ENCODE measurements at places on chromosomes 1 and 21.

DNA sequence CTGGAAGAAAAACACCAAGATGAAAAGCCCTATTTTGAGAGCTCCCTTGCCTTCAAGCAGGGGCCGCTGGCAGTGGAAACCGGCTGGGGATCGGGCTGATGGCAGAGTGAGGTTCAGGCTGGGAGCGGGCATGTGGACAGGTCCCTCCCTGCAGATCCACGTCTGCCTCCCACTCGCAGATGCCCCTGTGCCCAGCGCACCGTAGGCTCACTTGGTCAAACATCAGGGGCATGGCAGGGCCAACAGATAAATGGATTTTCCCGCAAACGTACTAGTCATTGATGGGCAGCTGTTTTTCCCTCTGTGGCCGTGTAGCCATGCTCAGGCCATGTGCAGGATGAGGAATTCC is 6.6 kb upstream of the C1orf174 start:
- no peak for DNase-seq

GRCh38 chr1:202283991-202284390 is 57.7 kb downstream of the UBE2T start:
- no peak for DNase-seq

DNA sequence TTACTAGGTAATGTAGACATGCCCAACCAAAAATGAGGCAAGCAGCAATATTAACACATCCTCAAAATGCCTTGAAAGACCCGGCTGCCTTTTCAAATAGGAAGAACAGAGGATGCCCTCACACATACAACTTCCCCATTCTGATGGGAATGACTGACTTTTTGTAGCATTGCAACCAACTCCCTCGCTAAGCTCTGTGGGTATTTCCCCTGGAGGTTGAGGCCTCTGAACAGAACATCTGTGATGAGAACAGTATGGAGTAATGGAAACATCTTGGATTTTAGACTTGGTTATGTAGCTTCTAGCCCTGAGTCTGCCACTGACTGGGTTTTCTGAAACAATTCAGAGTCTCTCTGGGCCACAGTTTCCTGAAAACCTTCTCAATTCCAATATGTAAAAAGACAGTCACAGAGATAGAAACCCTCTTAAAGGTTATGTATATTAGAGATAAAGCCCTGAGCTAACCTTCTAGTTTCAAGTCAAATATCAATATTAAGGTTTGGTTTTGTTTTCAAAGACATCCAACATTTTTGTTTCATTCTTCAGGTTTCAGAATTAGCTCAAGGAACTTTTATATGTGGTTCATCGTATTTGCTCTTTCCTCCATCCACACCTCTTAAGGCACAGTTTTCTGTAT is 311.5 kb downstream of the SETD4 start:
- DNase-seq, result no peak

DNA sequence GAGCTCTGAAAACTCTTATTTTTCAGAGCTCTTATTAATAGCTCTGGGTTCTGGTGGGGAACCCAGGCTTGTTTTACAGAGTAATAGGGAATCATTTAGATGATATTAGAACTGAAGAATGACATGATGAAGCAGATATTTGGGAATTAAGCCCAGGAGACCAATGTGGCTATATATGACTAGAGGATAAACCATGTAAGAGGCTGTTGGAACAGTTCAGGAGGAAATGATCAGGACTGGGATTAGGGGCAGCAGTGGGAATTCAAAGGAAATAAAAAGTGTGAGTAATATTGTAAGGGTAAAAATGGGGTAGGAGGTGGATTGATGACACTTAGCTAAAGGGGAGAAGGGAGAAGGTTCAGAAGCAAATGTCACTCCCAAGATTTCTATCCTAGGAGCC is 58.6 kb downstream of the GIPC2 start:
- no peak for DNase-seq

- DNase-seq, result no peak
These were observed 10.0 kb downstream of the URB2 start for GRCh38 chr1:229636042-229636441.

DNA sequence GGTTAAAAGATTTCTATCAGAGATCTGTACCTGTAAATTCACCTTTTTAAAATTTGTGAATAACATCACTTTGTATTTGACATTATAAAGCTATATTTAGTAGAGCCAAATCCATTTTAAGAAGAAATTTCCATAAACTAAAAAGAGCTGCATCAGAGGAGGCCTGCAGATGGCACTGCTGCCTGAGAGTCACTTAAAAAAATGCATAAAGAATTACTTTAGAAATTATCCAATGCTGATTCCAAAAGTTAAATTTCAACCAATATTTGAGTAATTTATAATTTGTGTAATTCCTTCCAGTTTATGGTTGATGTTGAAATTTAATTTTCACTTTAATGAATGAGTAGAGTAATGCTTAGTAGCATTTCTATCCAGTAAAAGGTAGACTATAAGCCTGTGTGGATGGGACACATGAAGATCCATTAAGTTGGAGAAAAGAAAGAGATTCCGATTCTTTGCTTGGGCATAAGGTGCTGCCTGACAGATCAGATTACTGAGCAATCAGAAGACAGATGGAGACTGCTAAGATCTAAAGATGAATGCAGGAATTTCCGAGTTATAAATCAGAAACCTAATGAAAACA is 20.7 kb upstream of the RPE65 start:
- DNase-seq, result peak; percentile 48

DNA sequence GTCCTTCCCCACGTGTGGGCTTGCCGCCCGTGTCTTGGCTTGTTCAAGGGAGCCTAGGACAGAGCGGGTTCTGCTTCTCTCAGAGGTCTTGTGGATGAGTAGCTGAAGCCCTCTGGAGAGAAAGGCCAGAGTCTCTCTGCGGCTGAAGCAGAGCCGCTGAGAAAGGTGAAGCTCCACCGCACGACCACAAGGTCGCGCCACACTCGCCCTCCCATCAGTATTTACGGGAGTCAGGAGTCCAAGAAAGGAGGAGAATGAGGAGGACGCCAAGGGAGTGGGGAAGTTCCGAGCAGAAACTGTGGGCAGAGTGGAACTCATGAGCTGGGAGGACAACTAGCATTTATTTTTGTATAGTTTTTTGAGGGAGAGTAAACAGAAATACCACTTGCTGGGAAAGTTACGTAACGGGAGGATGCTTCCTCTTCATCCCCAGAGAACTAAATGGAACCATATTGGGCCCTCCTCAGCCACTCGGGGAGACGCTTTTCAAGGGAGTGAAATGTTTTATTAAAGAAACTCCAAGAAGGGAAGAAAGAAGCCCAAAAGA is 51.6 kb upstream of the HAO2 start:
- DNase-seq, result no peak

DNA sequence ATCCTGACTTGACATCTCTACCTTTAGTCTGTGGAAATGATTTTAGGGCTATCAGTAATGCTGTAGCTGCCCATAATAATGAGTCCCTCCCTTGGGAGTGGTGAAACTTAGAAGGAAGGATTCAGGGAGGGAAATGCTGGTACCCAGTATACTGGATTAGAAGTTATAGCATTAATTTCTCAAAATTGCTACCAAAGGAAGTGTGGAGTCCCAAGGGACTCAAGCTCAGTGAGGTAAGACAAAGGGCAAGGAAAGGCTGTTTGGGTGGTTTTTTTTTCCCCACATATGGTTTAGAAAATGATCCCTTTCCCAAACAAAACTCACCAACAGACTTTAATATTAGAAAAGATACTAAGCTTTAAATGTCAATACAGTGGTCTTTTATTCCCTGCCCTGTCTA is 99.9 kb downstream of the CD247 start:
- no peak for DNase-seq

DNA sequence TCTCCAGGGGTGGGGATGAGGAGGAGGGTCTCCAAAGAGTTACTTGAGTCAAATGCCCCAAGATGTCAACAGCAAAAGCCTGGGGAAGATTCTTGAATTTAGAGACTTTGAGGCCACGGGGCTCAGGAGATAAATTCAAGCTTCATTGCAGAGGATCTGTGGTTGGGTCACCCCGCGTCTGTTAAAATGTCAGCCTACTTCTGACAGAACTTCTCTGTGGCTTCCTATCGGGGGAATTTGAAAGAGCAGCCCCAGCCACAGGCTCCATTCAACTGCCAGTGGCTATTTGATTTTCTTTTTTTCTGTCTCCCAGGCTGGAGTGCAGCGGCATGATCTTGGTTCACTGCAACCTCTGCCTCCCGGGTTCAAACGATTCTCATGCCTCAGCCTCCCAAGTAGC is 62.5 kb upstream of the EFHD2 start:
- DNase-seq, result no peak

DNA sequence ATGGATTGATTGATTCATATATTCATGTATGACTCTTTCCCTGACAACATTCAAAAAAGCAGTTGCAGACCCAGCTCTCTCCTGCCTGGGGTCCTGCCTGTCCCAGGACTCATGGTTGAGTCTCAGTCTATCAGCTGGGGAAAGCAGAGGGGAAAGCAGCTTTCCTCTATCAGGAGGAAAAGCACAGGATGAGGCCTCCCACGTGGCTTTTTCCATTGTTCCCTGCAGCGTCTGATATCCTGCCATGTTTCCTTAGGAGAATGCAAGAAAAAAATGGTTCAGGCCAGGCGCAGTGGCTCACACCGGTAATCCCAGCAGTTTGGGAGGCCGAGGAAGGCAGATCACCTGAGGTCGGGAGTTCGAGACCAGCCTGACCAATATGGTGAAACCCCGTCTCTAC is 133.0 kb upstream of the VAMP3 start:
- no peak for DNase-seq

GRCh38 chr1:181658581-181658980 is 175.3 kb downstream of the CACNA1E start:
- no peak for DNase-seq

DNA sequence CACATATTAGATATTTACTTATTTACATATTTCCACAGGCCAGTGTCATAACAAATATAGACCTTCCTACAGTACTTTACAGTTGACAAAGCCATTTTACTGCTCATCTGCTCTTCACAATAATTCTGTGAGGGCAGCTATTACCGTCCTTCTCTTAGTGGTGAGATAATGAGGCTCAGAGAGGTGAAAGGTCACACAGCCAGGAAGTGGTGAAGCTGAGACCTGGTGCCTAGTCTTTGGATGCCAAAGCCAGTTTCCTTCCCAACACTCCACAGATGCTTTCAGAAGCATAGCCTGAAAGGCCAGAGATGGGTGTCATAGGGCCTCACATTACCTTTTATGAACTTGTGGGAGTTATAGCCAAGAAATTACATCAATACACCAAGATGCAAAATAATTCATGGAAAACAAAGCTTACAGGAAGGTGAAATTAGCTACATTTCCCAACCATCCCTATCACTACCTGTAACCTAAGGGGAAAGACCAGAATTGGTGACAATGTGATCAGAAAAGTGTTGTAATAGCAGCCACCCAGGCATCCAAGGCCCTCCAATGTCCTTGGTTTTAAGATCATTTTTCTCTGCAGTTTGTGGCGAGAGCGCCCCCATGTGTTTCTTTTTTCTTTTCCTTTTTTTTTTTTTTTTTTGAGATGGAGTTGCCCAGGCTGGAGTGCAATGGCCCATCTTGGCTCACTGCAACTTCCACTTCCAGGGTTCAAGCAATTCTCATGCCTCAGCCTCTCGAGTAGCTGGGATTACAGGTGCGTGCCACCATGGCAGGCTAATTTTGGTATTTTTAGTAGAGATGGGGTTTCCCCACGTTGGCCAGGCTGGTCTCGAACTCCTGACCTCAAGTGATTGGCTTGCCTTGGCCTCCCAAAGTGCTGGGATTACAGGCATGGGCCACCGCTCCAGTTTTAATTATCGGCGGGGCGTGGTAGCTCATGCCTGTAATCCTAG is 26.5 kb upstream of the RPL11 start:
- DNase-seq, result no peak

GRCh38 chr1:168114845-168115244 is 21.9 kb downstream of the GPR161 start:
- DNase-seq, result no peak

DNA sequence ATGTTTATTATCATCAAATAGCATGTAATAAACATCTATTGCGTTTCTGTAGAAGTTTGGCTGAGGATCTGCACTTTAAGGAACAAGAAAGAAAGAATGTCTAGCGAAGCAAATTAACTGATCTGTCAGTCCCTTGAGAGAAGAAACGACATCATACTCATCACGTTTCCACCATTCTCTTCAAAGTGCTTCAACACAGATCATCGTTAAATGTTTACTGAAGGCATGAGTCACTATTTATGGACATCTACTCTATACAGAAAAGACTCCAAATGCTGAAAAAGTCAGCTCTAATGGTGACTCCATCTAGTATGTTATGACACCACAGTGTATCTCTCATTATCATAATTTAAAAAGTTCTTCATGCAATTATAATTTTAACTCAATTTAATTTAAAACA is 369.1 kb downstream of the RGS7 start:
- DNase-seq, result no peak
